Calu3 (cell line): ENCODE measurements at places on chromosomes 2 and 18.

- DNase-seq = no peak
Measured at GRCh38 chr2:213166109-213166508, 14.7 kb upstream of the IKZF2 start.

DNA sequence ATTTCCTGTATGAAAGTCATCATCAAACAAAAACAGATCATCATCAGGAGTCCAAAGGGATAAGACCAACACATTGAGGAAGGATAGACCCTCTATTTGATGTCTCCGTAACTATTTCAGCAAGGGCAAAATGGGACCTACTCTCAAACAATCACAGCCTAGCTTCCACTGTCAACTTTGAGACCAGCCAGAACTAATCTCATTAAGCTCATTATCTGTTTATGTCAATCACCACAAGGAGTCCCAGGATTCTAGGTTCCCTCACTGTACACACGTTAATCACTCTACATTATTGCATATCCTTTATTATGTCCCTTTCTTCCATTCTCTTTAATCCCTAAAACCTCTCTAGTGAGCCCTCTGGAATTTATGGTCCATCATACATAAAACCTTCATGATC lies 370.3 kb upstream of the LINC00305 start:
- no peak for DNase-seq

GRCh38 chr2:177353187-177353478 lies 39.4 kb upstream of the AGPS start:
- DNase-seq = no peak

DNA sequence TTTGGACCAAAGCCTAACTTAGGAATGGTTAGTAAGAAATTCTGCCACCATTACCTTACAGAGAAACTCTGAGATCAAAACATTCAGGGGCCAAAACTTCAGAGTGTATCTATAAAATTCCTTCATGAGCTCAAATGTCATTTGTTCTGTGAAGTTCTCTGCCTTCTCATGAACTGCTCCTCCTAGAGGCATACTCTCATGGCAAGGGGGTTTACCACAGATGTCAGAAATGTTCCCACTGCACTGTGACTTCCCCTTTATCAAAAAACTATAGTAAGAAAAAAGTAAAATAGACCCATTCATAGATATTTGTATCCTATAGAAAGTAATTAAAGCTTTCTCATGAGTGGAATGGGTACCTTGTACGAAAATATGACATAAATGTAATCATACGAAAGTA lies 68.5 kb downstream of the USP40 start:
- no peak for DNase-seq

GRCh38 chr2:119267604-119268003 lies 44.0 kb downstream of the STEAP3 start:
- DNase-seq = no peak

DNA sequence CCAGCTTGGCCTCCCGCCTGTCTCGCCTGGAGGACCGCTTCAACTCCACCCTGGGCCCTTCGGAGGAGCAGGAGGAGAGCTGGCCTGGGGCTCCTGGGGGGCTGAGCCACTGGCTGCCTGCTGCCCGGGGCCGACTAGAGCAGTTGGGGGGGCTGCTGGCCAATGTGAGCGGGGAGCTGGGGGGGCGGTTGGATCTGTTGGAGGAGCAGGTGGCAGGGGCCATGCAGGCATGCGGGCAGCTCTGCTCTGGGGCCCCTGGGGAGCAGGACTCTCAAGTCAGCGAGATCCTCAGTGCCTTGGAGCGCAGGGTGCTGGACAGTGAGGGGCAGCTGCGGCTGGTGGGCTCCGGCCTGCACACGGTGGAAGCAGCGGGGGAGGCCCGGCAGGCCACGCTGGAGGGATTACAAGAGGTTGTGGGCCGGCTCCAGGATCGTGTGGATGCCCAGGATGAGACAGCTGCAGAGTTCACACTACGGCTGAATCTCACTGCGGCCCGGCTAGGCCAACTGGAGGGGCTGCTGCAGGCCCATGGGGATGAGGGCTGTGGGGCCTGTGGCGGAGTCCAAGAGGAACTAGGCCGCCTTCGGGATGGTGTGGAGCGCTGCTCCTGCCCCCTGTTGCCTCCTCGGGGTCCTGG lies 3.7 kb upstream of the KHK start:
- no peak for DNase-seq
